Right atrium auricular region (tissue), 2 donors: ENCODE measurements at places on chromosomes 6 and 20. TPM values are rescaled to one million over a fixed set of nuclear protein-coding genes. Genes with fewer than 3 reads are reported as not detected.

Gene ATF6B
- total RNA-seq = 15.3 TPM

Gene XKR7
- not detected for total RNA-seq

Gene GABRR1
- total RNA-seq = 0.24 TPM

Gene PPIL6
- total RNA-seq = 6.9 TPM

Gene LAMA5
- total RNA-seq = 61.1 TPM

Gene FRS3
- total RNA-seq = 3.4 TPM

Gene SPDEF
- total RNA-seq = 0.31 TPM

- no peak for DNase-seq
These were observed 2.0 kb downstream of the DOK5 start for GRCh38 chr20:54477191-54477955.

DNA sequence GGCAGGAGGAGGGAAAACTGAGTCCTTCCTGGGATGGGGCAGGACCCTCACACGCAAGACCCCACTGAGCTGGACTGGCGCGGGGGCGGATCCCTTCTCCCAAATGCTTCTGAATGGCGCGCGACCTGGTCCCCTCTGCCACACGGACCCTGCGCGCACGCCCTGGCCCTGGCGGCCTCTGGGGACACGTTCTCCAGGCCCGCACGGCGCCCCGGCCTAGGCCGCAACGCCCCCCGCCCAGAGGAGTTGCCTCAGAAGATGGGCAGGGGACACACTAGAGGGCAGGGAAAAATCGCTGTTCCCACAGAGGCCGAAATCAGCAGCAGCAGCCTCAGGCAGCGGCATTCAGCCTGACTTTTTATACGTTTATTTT is 45.2 kb upstream of the OSTM1 start:
- no peak for DNase-seq

DNA sequence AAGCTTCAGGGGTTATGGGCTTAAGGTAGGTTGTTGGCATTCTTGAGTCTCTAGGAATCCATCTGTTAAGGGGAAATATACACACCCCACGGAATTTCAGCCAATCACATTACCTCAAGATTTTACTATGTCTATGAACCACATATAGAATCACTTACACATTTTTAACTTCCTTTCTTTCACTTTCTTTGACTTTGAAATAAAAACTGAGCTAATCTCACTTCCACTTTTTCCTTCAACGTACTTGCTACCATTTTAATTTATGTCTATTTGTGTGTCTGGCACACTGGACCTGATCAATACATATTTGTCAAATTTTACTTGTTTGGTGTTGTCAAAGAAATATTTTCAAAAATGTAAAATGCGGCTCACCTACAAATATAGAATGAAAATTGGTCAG is 545.4 kb upstream of the JAG1 start:
- DNase-seq = no peak

DNA sequence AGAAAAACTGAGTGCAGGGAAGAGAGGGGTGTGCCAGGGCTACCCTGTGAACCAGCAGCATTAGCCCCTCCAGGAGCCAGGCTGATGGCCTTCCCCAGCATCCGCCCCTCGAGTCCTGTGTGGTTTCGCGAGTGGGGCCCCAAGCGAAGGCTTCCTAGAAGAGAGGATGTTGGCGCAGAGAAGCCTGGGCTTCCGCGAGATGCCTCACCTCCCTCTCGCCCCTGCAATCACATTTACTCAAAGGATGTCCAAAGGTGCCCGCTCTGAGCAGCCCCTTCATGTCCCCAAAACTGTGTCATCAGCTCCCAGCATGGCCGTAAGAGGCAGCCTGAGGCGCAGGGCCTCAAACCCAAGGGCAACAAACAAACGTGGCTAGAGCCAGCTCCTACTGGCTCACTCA is 111.7 kb downstream of the PREX1 start:
- no peak for DNase-seq

GRCh38 chr6:56435754-56436153 is 188.4 kb upstream of the COL21A1 start:
- no peak for DNase-seq

- DNase-seq = no peak
These were observed 62.0 kb upstream of the HFE start for GRCh38 chr6:26025047-26025893.

DNA sequence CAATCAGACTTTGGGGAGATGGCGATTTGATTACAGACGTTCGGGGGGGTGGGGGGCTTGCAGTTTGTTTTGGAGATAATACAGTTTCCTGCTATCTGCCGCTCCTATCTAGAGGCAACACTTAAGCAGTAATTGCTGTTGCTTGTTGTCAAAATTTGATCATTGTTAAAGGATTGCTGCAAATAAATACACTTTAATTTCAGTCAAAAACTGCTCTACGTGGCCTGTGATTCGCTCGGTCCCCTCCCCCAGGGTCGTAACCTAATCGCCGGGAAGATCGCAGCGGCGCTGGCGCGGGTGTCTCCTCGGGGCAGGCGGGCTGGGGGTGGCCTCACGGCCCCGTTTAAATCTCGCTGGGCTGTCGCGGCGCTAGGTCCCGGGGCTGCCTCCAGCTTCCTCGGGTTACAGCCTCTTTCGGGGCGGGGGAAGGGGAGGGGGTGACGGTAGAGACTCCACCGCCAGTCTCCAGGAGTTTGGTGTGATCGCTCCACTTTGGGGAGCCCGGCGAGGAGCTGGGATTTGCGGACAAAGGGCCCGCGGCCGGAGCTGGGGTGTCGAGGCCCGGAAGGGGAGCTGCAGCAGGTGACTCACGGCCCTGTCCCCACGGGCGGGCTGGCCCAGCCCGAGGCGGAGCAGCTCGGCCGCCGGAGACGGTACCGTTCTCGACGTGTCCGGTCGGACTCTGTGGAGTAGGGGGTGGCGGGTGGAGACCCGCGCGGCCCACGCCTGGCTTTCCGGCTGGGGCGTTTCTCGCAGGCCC is 4.2 kb downstream of the FOXC1 start:
- no peak for DNase-seq

GRCh38 chr6:39914239-39914638 is 20.0 kb downstream of the MOCS1 start:
- no peak for DNase-seq

- no peak for DNase-seq
These were observed 658.9 kb upstream of the NOX3 start for GRCh38 chr6:156114541-156114940.

GRCh38 chr6:147222160-147222838 is 18.1 kb downstream of the STXBP5 start:
- no peak for DNase-seq

DNA sequence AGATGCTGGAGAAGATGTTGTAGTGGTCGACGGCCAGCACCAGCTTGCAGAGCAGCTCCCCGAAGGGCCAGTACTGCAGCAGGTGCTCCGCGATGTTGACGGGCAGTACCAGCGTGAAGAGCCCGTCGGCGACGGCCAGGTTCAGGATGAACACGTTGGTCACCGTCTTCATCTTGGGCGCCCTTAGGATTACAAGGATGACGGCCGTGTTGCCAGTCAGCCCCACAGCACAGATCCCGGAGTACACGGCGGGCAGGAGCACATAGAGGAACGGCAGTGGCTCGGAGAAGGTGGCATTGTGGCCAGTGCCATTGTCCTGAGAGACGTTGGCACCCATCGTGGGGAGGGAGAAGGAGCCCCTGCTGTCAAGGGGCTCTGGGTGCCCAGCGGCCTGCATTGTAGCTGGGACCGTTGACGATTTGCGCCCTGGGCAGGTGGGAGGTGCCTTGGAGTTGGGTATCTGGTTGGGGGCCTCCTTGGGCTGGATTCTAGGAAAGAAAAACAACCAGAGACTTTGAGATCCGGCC is 867 bp downstream of the NPBWR2 start:
- DNase-seq = no peak

GRCh38 chr6:107079429-107079828 is 35.9 kb downstream of the BEND3 start:
- DNase-seq = no peak

- DNase-seq = no peak
These were observed 2.9 kb downstream of the ARHGAP18 start for GRCh38 chr6:129707028-129707427.

DNA sequence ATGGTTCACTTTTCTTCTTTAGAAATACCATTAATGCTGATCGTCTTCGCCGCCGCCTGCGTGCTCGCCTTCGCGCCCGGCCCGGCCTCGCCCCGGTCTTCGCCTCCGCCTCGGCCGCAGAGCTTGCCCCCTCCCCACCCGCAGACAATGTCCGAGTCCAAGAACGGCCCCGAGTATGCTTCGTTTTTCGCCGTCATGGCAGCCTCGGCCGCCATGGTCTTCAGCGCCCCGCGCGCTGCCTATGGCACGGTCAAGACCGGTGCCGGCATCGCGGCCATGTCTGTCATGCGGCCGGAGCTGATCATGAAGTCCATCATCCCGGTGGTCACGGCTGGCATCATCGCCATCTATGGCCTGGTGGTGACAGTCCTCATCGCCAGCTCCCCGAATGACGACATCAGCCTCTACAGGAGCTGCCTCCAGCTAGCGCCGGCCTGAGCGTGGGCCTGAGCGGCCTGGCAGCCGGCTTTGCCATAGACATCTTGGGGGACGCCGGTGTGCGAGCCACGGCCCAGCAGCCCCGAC is 4.8 kb upstream of the PRPH2 start:
- DNase-seq = no peak

- DNase-seq = no peak
These were observed 119.4 kb upstream of the GJE1 start for GRCh38 chr6:142013287-142013686.

DNA sequence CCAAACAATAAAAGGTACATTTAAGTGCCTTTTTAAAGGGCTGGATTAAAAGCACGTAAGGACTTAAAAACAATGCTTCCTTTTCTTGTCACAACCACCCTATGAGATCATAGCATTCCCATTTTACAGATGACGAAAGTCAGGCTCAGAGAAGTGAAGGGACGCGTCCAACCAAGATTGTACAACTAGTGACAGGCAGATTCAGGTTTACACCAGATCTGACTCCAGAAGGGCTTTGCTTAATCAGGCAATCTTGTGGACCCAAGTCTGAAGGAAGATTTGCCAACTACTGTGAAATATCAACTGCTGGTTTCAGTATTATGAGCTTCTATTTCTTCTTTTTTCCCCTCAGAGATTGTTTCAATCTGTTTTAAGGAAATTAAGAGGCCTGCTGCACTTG is 877 bp downstream of the ENPP4 start:
- DNase-seq = no peak

GRCh38 chr6:160007611-160008010 is 38.7 kb downstream of the IGF2R start:
- DNase-seq = no peak

- DNase-seq = no peak
These were observed 25.0 kb downstream of the TMEM242 start for GRCh38 chr6:157298216-157298724.
